ENCODE measurements at places on chromosomes 5 and 9.

DNA sequence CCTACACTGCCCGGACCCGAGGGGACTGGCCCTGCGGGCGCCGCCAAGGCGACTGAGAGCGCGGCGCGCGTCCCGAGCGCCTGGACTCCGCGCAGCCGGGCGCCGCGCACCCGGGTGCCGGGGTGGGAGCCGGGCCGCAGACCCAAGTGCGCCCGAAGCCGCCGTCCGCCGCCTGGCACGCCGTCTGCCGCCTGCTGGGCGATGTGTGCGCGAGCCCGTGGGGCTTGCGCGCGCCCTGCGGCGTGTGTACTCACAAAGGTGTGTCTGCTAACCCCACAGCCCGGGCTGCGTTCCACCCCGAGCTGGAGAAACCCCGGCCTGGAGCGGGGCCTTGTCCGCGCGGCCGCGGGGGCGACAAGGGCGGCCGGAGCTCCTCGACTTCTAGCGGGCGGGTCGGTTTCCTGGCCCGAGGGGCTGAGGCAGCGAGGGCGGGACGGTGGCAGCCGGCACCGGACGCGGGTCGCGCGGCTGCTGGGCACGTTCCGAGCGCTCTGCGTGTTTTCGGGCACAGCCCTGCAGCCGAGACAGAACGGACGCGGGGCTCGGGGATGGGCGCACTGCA is 1.1 kb upstream of the ZSWIM6 start:
- peak; percentile 24 for DNase-seq

GRCh38 chr5:35087991-35088390 is 40.2 kb upstream of the AGXT2 start:
- no peak for DNase-seq

DNA sequence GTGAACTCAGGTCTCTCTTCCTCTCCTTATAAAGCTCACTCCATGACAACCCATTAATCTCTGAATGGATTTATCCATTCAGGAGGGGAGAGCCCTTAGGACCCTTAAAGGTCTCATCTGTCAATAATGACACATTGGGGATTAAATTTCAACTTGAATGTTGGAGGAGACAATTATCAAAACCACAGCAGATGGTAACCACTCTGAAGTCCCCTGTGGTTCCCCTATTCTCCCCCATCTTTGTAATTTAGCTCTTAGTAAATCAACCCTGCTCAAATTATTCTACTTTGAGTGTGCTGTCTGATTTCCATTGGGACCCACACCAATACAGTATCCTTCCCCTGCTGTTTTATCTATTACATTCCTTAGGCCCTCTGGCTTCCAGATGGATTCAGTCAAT is 72.0 kb upstream of the RAI14 start:
- DNase-seq = peak; percentile 64

GRCh38 chr5:181189363-181189961 is 15.5 kb downstream of the TRIM7 start:
- DNase-seq = no peak

- peak; percentile 38 for DNase-seq
Measured at GRCh38 chr9:90914868-90915483, 113.4 kb downstream of the SYK start.

- DNase-seq = no peak
Measured at GRCh38 chr9:22052376-22052945, 43.4 kb upstream of the CDKN2B start.

GRCh38 chr5:178602752-178603151 is 12.6 kb upstream of the COL23A1 start:
- DNase-seq = no peak

GRCh38 chr5:54040804-54041203 is 269.6 kb downstream of the ARL15 start:
- DNase-seq = no peak

- DNase-seq = no peak
Measured at GRCh38 chr9:134353539-134353938, 27.3 kb downstream of the RXRA start.

GRCh38 chr5:89260254-89260653 is 377.3 kb upstream of the MEF2C start:
- DNase-seq = no peak

- no peak for DNase-seq
Measured at GRCh38 chr5:120614531-120615180, 150.6 kb downstream of the PRR16 start.

DNA sequence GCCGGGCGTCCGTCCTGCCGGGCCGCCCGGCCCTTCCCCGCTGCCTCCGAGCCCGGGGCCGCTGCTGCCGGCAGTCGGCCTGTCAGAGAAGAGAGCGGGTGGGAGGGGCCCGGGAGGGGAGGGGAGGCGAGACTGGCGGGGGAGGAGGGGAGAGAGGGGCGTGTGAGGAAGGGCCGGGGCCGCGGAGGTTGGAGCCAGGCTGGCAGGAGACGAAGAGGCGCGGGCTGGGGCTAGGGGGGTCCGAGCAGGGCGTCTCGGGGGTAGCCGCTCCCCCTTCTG is 570 bp downstream of the CREBRF start:
- DNase-seq = peak; percentile 73

DNA sequence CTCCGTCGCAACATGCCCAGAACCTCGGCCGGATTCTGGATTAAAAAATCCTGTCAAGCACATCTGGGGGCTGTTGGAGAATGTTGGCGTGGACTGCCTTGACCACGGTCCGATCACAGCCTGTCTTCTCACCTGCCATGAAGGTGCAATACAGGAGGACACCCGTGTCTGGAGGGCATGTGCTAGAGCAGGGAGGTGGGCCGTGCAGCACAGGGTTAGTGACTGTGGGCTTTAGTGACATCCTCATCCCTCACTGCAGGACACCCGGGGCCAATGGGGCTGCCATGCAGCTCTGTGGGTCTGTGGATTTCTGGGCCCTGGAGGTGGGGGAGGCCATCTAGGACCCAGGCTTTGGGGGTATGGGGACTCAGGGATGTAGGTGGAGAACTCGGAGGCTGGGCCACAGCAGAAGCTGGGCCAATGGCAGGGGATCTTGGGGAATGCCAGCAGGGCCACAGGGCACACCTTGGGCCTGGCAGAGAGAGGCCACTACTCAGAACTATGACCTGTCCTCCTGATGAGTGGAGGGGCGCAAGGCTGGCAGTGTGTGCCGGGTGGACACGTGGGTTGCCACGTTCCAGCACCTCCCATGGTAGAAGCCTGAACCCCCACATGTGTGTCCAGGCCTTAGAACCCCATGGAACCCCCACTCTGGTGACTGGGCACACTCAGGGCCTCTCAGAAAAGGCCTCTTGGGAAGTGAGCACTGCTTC is 23.3 kb downstream of the ZDHHC11B start:
- DNase-seq = no peak

DNA sequence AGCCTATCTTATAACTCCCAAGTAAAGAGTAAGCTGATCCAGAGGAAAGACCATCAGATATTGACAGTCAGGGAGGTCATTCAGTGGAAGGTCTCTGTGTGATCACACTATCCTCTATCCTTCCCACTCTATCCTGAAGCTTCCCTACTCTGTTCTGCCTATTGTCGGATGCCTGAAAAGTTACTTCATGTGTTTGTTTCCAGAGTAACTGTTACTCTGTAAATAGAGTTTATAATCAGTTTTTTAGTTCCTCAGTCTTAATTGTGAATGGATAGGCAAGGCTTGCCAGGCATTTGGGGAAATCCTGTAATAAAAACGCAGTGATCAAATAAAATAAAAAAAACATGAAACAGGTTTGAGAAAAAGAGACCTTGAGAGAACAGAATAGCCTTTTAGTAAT is 79.8 kb downstream of the XRCC4 start:
- DNase-seq = no peak

DNA sequence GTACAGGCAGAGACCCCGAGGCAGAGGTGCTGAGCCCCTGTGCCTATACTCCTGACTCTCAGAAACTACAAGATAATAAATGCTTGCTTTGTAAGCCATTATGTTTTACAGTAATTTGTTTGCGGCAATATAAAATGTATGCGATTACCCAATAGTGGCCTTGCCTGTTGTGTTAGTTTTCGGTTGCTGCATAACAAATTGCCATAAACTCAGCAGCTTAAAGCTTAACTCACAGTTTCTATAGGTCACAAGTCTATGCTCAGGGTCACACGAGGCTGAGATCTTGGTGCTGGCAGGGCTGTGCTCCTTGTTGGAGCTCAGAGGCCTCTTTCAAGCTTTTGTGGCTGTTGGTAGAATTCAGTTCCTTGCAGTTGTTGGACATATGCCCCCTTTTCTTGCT is 114.8 kb downstream of the COL23A1 start:
- DNase-seq = no peak

GRCh38 chr9:114902786-114903524 is 27.4 kb downstream of the TNFSF8 start:
- no peak for DNase-seq

- no peak for DNase-seq
Measured at GRCh38 chr9:127411122-127411521, 13.1 kb upstream of the ZNF79 start.

- DNase-seq = no peak
Measured at GRCh38 chr5:67809589-67809988, 406.0 kb upstream of the PIK3R1 start.

GRCh38 chr9:123871781-123872180 is 58.1 kb downstream of the DENND1A start:
- no peak for DNase-seq

DNA sequence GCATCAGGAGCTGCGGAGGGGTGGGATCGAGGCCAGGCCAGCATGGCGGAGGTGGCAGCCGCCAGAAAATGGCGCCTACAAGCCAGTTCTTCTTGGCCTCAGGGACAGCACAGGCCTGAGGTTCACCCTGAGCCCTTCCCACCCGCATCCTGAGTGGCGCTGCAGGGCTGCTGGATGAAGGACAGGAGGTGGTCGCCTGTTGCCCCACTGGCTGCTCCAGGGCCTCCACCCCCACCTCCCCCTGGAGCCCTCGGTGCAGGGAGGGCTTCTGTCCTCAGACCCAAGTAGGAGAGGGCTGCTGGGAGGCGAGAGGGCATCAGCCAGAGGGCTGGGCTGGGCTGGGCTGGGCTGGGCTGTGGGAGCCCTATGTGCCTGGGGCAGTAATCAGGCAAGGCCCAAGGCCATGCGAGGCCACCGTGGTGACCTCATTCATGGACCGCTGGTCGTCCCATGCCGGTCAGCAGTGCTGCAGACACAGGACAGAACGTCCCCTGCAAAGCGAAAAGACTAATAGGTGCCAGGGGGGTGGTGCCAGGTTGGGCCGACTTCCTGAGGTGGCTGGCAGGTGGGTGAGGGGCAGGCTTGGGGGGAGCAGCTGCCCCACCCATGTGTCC is 13.8 kb downstream of the GPSM1 start:
- no peak for DNase-seq

DNA sequence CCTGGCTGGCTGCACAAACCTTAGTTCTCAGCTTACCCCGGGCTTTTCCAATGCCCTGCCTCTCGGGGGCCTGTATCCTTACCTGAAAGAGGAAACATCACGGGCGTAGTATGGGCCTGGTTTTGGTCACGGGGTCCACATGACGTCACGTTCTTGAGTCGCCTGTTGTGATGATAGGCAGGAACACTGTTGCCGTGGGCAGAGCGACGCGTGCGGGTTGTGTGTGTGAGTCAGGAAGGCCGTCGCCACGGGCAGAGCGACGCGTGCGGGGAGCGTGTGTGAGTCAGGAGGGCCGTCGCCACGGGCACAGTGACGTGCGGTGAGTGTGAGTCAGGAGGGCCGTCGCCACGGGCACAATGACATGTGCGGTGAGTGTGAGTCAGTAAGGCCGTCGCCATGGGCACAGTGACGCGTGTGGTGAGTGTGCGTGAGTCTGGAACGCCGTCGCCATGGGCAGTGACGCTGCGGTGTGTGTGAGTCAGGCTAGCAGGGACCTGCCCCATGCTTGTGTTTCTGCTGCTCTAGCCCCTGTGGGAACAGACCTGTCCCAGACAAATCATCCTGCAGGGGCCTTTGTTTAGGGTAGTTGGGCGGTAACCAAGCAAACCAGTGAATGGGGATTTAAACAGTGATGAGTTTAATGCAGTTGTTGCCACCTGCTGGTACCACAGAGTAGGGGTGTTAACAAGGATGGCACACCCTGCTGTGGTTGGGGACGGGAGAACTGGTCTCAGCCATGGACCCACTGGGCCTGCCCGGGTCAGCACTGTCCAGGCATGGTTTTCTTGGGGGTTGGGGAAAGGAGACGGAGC is 19.8 kb downstream of the TRIP13 start:
- no peak for DNase-seq

DNA sequence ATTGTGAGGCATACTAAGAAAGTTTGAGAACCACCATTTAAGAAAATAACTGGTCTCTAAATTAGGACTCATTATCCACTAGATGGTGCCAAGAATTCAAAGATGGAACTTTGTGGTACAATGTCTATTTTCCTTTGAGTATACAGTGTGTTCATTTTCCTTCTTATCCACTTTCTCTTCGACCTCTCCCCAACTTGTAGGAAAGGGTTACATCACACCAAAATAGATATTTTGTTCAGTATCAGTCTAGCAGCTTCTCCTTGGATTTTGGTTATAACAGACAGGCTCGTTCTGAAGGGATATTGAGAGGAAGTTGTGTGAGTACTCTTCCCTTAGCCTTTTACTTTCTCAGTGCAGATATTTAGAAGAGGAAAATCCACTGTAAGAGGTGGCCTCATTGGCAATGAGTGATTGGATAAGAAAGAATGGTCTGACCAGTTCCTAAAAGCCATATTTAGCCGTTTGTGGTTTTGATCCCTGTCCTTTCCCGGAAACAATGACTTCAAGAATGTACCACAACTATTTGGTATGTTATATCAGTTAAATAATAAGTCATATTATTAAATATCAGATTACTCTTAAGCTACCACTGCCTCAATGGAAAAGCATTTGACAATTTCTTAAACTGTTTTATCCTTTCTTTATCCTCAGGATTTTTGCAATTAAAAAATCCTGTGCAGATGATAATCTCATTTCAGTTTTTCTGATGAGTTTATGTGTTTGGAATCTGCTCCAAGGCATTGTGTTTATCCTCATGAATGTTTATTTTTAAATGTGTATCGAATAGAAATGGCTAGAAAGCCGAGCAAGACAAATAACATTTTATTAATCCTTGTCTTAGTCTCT is 69.0 kb upstream of the GRAMD2B start:
- no peak for DNase-seq

DNA sequence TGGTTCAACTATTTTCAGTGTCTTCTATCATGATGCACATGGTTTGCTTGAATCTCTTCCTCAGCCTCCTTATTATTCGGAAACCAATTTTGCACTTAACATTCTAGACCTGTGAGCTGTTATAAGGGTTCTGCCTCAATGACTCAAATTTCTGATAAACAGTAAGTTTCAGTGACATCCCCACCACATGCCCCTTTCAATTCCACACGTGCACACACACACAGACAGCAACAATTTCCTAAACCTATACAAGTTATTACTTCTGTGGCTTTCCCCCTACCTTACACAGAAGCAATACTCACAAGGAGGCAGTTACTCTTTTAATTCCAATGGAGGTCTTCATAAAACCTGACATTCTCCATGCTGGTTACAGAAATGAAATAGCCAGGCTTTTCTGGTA is 102.4 kb downstream of the ELAVL2 start:
- no peak for DNase-seq
